ENCODE measurements at places on chromosomes 7 and 10.

DNA sequence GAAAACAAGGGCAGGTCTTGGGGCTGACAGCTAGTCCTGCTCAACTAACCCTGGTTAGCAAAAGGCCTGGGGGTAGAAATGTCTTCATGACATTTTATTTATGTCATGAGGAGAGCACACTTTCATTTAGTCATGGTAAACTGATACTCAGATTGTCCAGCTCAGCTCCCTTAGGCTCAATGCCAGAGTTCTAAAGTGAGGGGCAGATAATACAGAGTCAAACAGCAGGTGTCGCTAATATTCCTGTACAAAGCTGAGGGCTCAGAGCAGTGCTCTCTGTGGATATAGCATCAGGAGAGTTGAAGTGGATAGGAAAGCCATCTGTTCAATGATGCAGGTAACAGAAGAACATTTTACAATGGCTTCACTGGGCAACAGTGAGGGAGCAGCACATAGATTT, 26.8 kb upstream of the CALCR start:
- DNase-seq: no peak

DNA sequence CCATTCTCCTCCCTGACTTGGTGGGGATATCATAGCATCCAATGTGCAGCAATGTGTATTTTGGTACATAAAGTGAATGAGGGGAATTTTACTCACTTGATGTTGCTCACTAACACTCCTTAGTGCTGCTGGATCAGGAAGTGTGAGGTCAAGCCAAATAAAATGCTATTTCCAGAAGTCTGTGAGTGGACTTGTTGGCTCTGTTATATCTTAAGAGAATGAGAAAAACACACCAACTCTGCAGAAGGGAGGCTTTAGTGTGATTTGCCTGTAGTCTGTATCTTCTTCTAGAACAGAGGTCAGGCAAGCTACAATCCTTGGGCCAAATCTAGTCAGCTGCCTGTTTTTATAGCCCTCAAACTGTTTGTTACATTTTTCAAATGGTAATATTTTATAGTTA, 154.3 kb downstream of the POLR1F start:
- DNase-seq: no peak

DNA sequence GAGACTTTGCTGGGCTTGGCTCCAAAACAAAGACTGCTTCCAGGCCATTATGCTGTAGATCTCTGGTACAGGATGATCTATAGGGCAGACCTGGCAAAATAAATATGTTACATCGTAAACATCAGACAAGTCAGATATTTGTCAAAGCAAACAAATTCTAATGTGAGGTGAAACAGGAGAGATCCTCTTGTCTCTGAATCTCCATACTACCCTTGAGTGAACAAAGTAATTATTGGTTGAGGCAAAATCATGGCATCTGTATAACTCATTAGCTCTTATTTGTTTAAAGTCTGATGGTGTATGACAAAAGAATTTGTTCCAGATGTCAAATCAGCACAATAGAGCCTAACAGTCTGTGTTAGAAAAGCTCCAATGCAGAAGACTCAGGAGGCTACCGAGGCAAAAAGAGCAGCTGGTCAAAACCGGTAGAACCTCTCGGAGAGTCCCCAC, 1291.5 kb downstream of the TYW1 start:
- DNase-seq: no peak

DNA sequence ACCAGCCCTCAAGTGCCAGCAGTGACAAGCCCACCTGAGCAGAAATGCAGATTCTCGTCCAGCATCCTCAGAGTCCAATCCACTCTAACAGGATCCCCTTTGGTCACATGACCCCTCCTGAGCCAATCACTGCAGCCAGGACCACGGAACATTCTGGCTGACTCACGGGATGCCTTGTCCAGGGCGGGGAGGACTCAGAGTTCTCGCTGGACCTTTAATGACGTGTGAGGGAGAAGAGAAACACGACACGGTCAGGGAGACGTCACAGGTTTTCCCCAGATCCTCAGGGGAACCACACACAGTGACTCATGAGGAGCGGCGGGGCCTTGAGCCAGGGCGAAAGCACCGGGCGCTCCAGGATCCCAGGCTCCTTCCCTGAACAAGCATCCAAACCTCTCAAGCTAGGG, 155.7 kb downstream of the PTPRN2 start:
- DNase-seq: no peak

- DNase-seq: no peak
These were observed 264.3 kb downstream of the AUTS2 start for GRCh38 chr7:69862413-69863064.

Data from stimulated activated CD4-positive, alpha-beta T cell treated with anti-CD3 and anti-CD28 coated beads, Interleukin-2, amount 100 ng/mL, for 48 hours (primary cell).